ENCODE measurements at places on chromosomes 7 and 10.

GRCh38 chr10:22323538-22324305 is 2.8 kb downstream of the BMI1 start:
- DNase-seq, result no peak

- peak; percentile 55 for DNase-seq
Measured at GRCh38 chr7:128827248-128827958, 2.8 kb upstream of the FLNC start.

GRCh38 chr10:84291384-84291783 is 37.0 kb upstream of the CCSER2 start:
- no peak for DNase-seq

DNA sequence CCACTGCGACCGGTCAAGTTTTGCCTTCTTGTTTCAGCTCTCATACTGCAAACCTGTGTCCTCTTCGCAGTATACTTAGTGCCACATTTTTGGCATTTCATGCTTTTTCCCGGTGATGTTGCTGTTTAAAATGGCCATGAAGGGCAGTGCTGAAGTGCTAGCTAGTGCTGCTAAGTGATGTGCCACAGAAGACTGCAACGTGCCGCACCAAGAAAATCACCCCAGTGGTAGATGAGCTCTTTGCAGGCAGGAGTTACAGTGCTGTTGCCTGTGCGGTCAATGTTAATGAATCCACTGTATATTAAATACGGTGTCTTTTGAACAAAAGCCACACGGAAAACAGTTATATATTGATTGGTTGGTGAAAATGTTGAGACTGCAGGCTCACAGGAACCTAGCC is 120.3 kb downstream of the ANLN start:
- DNase-seq, result no peak

DNA sequence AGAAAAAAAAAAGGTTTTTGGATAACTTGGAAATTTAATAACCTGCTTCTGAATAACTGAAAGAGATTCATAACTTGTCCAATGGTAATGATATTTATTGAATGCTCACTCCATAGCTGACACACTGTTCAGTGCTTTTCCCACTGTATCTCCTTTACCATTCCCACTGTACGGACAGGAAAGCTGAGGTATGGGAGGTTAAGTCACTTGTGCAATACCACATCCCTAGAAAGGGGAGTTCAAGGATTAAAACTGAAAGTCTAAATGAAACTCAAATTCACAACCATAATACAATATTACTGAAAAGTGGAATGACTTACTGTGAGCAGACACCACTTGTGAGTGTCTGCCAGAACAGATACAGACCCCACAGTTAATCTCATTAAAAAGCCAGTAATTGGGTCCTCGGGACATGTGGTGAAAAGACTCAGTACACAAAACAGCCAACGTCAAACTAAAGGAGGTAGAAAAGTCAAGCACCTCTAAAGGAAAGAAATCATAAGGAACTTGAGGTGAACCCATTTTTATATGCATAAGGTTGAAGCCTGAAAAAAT is 13.8 kb upstream of the RHOBTB1 start:
- no peak for DNase-seq

- DNase-seq, result no peak
Measured at GRCh38 chr10:127524229-127524628, 24.9 kb upstream of the NPS start.

DNA sequence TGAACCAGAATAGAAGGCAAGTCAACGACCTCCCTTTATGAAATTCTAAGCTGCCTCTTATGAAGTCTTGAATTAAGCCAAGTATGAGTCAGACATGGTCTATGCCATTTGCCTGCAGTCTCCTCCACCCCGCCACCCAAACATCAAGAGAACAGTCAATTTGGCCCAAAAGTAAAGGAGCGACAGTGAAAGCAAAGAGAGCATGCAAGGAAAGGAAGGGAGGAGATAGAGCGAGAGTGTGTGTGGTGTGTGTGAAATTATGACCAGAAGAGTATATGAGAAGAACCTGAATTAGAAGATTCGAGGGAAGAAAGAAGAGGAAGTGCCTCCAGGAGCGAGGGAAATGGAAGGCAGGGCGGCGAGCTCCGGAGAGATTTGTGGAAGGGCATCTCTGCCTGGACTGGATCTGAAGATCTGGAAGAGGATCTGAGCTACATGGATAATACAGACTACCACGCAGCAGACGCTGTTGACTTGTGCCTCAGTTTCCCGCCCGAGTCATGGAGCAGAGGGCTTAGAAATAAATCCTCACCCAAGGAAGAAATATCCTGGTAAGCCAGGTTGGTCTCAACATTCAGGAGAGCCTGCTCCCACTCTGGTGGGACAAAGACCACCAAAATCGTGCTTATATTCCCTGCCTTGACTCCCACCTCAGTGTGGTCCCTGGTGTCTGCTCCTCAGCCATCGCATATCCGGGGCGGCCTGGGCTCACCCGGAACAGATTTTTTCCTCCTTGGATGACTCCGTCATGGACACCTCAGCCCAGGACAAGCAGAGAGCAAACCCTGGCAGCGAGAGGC is 459 bp downstream of the ZDHHC6 start:
- DNase-seq, result no peak

DNA sequence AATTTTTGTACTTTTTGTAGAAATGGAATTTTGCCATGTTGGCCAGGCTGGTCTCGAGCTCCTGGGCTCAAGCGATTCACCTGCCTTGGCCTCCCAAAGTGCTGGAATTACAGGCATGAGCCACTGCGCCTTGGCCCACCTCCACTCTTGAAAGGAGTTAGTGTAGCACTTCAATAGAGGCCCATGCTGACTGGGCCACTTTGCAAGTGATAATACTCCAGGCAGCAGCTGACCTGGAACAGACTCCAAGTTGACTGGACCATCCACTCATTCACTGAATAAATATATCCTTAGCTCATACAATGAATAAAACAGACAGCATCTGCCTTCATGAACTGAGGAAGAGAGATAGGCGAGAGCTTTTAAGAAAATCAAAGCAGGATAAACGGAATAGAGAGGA is 14.7 kb downstream of the CPVL start:
- DNase-seq, result no peak

- no peak for DNase-seq
Measured at GRCh38 chr7:117238472-117238871, 84.4 kb downstream of the WNT2 start.

All from AG09319 (cell line).